Activated CD8-positive, alpha-beta memory T cell treated with anti-CD3 and anti-CD28 coated beads, Interleukin-2, amount 50 U/mL, for 4 hours (primary cell): ENCODE measurements at places on chromosomes 2 and 18.

DNA sequence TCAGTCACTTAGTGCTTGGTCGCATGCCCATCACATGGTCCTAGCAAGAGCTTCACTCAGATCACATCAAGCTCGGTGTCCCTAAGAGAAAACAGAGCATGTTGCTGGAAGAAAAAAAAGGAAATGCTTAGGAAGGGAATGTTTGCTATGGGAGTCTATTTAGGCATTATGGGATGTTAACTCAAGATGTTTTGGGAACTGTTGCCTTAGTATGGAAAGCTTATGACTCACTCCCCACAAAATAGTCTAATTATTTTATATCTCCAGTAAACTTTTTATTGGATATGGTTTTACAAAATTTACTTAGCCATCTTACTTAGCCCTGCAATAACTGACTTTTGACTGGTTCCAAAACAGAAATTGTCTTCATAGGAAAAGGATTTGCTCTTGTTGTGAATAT lies 439.5 kb upstream of the ZEB2 start:
- DNase-seq = no peak

- no peak for DNase-seq
Observed at GRCh38 chr2:185208261-185208660, 530.3 kb upstream of the FSIP2 start.

DNA sequence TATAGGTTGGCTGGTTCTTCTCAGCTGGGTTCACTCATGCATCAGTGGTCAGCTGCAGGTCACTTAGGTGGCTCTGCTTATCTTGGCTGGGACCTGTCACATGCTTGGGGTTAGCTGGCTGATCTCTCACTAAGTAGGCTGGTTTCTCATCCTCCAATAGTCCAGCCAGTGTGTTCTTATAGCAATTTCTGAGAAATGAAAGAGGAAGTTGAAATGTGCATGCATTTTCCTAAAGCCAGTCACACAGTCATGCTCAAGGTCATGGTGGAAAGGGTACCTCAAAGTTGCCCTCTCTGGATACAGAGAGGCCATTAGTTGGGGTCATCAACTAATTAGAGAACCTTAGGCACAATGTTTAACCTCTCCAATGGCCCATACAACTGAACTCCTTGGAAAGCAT lies 64.4 kb downstream of the KLHL29 start:
- DNase-seq = no peak

GRCh38 chr2:145597809-145598208 lies 1077.9 kb upstream of the ZEB2 start:
- DNase-seq = no peak

DNA sequence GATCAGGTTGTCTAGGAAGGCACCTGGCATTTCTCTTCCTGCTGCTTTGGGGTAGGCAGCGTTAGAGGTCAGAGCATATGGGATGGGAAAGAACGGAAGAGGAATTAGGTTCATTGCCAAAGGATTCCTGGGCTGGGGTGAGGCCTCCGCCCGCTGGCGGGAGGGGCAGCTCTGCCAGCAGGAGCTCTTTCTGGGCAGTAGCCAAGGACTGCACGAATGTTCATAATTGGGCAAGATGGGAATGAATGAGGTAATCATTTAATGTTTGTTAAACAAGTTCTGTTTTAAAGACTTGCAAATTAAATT lies 253.9 kb downstream of the AGAP1 start:
- no peak for DNase-seq
